NCI-H2107 (cell line): ENCODE measurements at places on chromosomes 6 and 20.

GRCh38 chr6:38760097-38760496, 45.0 kb downstream of the DNAH8 start:
- no peak for DNase-seq

GRCh38 chr6:659716-660581, 3.0 kb upstream of the HUS1B start:
- DNase-seq = no peak

GRCh38 chr6:113762641-113763040, 94.5 kb upstream of the MARCKS start:
- DNase-seq = no peak

GRCh38 chr20:21936720-21937380, 231.4 kb downstream of the PAX1 start:
- no peak for DNase-seq

- no peak for DNase-seq
Measured at GRCh38 chr20:63477061-63477616, 4.7 kb upstream of the KCNQ2 start.

DNA sequence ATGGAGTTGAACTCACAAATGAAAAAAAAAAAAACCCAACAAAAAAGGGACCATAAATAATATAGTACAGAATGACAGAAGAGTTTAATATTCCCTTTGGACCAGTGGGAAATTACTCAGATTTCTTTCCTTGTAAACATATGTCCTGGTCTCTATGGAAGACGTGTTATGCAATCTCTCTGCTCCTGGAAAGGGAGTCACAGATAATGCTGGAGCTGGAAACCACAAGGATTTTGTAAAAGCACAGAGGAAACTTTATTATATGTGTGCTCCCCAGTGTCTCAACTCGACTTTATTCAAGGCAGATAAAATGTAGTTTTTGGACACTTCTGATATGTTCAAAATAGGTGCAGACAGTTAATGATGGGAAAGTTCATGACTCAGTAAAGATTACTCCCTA, 88.1 kb upstream of the ZFP64 start:
- no peak for DNase-seq

- DNase-seq = no peak
Measured at GRCh38 chr6:17381424-17382147, 11.8 kb upstream of the CAP2 start.
